ENCODE measurements at places on chromosomes 6 and 20.
A peak's percentile ranks its signal among the peaks of the same experiment; 100 is the strongest.

- no peak for DNase-seq
These were observed 402.0 kb upstream of the SLC35B3 start for GRCh38 chr6:8837343-8837742.

DNA sequence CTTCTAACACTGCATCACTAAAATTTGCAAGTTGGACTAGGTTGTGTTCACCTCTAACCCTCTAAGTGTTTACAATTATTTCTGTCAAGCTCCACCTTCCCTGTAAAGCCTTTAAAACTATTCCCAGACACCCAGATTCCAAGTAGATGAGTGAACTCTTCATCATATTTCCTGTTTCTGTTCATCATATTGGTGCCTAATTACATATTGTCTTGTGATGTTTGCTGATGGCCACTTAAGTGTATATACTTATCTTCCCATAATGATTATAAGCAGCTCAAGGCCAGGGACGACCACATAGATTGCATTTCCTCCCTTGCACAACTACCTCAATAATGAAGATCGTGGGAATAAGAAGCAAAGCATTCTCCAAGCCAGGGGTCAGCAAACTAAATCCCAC is 16.8 kb downstream of the TNFRSF21 start:
- DNase-seq = no peak

DNA sequence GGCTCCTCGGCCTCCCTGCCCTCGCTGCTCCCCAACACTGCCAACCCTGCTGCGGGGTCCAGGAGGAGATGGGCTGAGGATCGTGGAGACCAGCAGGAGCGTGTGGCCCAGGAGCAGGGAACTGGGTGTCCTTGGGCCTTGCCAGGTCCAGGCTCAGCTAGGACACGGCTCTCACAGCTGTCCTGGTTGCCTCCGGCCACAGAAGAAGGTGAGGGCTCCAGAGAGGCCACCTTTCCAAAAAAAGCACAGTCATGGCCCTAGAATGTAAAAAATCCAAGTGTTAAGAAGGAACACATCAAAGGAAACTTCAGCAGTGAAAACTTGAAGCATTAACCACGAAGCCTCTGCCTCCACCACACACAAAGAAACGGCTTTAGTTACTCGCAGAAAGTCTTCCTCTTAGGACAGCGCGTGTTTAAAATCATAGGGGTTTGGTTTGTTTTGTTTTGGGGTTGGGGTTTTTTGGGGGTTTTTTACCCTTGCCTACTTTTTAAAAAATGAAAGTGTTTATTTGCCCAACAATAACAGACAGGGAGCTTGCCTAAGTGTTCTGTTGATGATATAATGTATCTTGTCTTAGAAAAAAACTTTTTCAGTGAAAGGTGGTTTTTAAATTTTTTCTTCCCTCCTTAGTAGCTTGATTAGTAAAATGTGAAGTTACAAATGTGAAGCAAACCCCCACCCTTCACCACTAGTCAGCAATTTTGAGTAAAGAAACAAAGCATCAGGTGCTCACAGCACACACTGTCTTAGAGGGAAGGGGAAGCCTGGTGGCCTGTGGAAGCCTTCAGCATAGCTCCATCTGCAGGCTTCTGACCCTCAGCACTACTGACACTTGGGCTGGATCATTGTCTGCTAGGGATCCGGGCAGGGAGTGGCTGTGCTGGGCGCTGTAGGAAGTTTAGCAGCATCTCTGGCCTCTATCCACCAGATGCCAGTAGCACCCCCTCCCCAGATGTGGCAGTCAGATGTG is 60.0 kb downstream of the PTPN1 start:
- no peak for DNase-seq

DNA sequence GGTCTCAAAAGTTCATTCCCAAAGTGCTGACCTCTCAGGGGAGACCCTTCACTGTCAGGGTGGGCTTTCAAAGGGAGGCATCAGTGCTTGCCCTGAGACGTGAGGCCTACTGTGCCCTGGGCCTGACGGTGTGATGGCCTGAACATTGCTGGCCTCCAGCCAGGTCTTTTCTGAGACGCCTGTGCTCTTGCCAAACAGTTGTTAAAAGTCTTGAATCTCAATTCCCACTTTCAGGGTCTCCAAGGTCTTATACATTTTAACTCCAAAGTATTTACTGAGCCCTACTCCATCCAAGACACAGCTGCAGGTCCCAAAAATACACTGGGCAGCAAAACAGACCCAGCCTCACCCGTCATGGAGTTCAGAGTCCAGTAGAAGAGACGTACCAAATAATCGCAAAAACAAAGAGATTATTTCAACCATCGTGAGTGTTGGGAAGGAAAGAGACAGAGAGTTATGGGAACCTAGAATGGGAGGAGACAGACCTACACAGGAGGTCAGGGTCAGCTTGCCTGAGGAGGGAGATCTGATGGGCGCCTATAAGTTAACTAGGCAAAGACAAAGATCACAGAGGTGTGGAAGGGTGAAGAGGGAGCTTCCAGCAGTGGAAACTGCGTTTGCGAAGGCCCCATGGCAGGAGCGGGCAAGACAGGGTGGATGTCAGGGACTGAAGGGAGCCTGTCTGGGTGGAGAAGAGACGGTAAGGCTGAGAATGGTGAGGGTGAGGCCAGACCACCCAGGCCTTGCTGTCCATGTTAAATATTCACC is 446.3 kb downstream of the PREX1 start:
- DNase-seq = no peak

DNA sequence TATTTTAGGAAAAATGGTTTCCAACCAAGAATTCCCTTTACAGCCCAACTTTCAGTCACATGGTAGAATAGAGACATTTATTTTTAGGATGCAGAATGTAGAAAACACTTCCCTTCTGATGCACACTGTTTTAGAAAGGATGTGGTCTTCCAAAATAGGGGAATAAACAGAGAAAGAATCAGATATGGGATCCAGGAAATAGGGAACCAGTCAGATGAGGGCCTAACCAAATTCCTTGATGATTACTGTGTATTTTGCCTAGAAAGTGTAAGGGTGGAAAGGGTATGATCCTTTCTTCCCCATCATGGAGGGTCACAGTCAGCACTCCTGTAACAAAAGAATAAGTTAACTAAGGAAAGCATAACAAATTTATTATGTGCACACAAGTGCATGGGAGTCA is 27.4 kb downstream of the SLX4IP start:
- DNase-seq = no peak

GRCh38 chr6:28789553-28790083 is 134.2 kb downstream of the TRIM27 start:
- DNase-seq = no peak

DNA sequence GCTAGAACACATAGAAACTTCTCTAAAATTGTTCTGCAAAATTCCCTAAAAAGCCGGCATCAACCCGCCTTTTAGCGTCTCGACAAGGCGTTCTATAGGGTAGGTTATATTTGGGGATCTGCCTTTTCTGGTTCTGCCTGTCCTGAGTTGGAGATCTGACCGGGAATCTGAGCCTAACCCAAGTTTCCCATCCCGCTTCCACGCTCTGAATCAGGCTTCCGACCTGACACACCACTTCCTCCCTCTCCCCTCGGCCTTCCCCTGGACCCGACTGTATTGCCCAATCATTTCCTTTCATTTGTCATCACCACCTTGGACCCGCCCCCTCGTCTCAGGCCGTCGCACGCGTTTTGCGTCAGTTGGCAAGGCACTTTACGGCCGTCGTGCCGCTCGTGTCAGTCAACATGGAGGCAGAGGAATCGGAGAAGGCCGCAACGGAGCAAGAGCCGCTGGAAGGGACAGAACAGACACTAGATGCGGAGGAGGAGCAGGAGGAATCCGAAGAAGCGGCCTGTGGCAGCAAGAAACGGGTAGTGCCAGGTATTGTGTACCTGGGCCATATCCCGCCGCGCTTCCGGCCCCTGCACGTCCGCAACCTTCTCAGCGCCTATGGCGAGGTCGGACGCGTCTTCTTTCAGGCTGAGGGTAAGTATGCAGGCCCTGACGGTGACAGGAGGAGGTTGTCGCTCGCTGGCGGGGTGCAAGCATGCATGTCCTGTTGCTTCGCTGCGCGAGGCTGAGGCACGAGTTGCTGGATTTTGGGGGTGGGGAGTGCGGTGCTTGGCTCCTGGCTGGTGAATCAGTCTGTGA is at the start of gene ABT1:
TSS of gene ABT1 (plus strand) at position 375 of the 810 bp plus-strand sequence. CDS start at position 405, 30 bp downstream.
- DNase-seq = peak; percentile 96

- no peak for DNase-seq
These were observed 155.2 kb upstream of the KHDRBS2 start for GRCh38 chr6:62441182-62441581.

DNA sequence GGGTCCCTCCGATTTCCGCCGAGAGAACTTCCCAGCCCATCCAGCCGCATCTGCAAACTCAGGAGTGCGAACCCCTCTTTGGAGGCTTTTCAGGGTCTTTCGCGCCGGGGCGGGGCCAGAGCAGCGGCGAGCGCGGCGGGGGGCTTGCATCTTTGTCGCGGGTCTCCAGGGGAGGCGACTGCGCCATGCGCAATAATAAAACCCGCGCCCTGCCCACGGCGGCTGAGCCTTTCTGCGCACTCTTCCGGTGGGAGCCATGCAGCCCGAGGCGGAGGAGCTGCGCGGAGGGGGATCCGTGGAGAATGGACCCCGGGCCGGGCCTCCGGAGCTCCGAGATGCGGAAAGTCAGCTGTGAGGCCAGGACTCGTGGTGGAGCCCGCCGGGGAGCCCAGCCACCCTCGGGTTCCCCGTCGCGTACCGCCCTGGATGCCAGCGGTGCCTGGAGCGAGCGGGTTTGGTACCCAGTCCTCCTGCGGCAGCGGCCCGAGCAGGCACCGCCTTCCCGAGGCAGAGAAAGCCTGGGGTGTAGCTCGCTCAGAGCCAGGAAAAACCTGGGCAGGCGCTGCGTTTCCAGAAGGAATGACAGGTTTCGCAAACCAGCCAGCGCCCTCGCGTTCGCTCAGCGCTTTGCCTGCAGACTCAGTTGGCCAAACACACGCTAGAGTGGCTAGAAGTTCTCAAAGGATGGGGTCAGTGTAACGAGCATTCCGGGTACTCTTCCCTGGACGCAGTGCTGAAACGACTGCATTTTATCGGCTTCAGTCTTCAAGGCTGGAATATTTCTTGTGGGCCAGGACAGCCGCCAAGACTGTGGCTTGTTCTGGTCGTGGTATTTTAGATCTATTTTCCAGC is 1.2 kb downstream of the AKAP12 start:
- peak; percentile 30 for DNase-seq

DNA sequence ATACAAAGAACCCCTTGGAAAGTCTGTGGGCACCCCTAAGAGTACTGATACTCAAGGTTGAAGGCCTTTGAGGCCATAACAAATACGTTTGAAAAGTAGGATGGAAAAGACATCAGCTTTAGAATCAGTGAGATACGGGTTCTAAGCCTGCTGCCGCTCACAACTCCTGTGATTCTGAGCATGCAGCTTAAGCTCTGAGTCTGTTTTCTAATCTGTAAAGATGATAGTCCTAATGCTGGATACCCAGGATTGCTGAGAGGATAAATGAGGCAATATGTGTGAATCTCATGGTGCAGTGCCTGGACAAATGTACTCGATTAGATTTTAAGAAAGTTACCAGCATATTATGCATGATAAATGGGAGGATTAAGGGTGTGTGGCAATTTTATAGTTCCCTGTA is 321.0 kb upstream of the HSF2 start:
- no peak for DNase-seq

GRCh38 chr6:120965814-120966213 is 368.5 kb downstream of the TBC1D32 start:
- no peak for DNase-seq

- DNase-seq = peak; percentile 83
These were observed 158.1 kb downstream of the DTNBP1 start for GRCh38 chr6:15504581-15505350.

DNA sequence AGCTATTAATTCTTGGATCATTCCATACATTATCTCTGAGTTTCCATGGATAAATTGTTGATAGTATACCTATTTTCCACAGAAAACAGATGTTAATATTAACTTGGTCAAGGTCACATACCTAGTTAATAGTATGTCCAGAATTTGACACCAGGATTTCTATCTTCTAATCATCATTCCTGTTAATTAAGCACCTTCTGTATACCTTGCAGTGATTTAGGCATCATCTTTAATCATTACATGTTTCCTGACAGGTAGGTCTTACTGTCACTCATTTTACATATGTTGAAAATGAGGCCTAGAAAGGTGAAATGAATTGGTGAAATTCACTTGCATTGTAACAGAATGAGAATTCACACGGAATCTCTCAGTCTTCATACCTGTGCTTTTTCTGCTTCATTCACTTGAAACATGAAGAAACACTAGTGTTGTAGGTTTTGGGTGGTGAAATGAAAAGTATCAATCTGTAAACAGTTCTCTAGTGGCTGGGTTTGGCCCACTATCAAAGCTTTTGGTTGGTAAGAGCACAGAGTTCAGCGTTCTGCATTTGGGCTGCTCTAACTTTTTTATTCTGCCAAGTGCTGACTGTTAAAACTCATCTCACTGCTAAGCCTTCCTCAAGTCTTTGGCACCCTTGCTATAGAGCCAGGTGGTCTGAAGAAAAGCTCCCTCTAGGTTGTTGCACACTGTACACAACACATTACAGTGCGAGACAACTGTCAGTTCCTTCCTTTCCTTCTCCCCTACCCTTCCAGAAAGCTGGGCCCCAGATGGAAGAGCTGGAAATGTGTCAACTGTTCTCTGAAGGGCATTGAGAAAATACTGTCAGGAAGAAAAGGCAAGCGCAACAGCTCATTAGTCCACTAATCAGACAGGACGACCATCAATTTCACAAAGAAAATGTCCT is 57.8 kb upstream of the C20orf144 start:
- DNase-seq = no peak

DNA sequence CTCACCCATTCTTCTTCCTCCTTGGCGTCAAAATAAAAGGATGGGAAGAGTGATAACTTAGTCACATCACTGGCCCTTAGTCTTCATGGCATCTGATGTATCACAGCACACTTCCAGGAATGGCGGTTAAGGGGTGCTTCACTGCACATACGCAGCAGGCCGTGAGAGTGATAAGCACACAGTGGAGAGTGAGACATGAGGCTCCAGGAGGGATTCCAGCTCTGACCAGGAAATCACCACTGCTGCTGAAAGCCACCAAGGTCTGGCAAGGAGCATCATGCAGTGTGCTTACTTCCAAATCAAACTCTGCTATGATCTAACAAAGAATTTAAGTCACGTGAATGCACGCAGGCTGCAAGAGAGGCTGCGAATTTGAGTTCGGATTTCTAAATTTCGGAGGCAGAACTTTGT is 62.4 kb downstream of the ARID1B start:
- DNase-seq = no peak

DNA sequence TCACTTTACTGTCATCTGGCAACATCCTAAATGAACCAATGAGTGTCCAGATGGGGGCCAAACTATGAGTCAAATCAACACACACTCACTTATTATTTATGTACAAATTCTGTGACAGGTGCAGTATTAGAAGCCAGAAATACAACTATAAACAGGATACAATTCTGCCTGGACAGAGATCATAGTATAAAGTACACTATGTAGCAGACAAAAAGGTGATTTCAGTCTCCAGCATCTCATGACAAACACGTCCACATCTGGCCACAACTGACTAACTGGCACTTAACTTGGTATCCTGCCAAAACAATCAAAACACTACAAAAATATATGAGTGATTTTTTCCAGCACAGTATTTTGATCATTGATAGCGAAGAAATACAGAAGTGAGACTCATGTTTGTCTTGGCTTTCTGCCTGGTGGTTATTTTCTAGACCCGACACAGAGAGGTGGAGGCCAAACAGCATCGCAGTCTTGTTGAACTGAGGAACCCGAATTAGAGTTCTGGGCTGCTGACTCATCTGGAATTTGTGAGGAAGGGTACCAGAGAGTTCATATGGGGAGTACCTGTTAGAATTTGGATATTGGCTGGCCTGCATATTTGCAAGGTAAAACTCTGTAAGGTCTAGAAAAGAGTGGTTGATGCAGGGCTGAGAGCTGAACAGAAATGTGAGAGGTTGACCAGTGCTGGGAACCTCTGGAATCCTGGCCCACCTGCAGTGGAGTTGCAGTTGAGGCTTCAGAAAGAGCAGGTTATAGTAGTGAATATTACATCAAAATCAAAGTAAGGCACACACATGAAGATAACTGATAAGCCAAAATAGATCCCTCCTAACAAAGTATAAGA is 475.2 kb downstream of the PTPRT start:
- no peak for DNase-seq

Data from substantia nigra (tissue), 51 donors.